Tibial artery (tissue), 4 donors: ENCODE measurements at places on chromosomes 2 and 18.

DNA sequence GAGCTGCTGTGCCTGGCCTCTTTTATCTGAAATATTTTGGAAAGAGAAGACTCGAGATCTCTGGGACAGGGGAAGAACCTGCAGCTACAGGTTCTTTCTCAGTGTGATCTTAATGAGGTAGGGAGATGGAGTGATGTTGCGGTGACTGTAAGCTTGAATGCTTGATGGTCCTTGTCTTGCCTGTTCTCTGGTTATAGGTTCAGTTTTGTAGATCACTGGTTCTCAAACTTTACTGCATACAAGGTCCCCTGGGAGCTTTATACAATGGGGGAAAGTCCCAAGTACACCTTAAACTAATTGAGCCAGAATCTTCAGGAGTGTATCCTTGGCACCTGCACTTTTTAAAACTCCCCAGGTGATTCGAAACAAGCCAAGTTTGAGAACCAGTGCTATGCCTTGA lies 136.7 kb upstream of the CXCR4 start:
- DNase-seq = no peak
- H3K4me1 ChIP-seq = no peaks in the 10 kb centered on the region
- H3K4me3 ChIP-seq = no peak overlapping the region
- no peaks in the 10 kb centered on the region for H3K36me3 ChIP-seq

DNA sequence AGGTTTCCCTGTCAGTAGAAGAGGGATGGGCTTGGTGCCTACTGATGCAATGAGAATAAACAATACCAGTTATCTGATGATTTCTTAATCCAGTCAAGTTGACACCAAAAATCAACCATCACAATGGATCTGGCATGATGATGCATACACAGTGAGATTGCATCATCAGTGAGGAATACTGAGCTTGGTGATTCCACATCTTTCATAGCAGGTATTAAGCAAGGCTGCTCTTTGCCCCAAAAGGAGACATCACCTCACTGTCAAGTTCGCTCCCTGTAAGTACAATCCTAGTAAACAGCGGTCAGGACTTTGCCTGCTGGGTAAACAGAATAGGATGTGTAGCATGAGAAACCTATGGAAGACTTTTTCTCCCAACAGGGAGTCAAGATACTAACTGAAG lies 282.7 kb upstream of the CDH2 start:
- no peak overlapping the region for H3K27ac ChIP-seq
- no peak for DNase-seq
- H3K4me3 ChIP-seq = no peak overlapping the region

- no peak overlapping the region for H3K27ac ChIP-seq
- H3K4me3 ChIP-seq = no peak overlapping the region
- H3K27me3 ChIP-seq = peaks cover 33% of the 10 kb centered on the region
- no peak for DNase-seq
Measured at GRCh38 chr2:238120463-238121298, 17.8 kb upstream of the KLHL30 start.

DNA sequence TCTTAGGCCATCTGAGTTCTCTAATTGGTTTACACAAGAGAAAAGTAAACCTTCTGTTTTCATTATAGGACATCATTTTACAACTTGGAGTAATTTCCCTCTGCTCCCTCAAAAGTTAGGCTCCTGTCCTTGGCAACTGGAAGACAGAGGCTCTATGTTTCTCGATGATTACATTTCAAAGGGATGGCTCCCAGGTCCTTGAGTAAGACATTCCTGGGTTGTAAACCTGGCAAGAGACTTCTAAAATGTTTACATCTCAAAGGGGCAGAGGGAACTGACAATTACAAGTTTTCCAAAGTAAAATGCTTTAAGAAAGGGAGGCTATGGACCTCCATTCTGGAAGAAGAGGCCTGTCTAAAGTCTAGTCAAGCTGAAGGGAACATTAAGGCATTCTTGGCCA lies 268.3 kb upstream of the REG3G start:
- no peaks in the 10 kb centered on the region for H3K4me1 ChIP-seq
- H3K27me3 ChIP-seq = no peaks in the 10 kb centered on the region
- DNase-seq = no peak
- H3K4me3 ChIP-seq = no peak overlapping the region
- H3K27ac ChIP-seq = no peak overlapping the region

- no peaks in the 10 kb centered on the region for H3K4me1 ChIP-seq
- peak overlapping the region; percentile 56 for H3K27ac ChIP-seq
- H3K36me3 ChIP-seq = no peaks in the 10 kb centered on the region
- no peaks in the 10 kb centered on the region for H3K27me3 ChIP-seq
- no peak overlapping the region for H3K4me3 ChIP-seq
Measured at GRCh38 chr2:239882331-239882732, 142.8 kb downstream of the NDUFA10 start.

DNA sequence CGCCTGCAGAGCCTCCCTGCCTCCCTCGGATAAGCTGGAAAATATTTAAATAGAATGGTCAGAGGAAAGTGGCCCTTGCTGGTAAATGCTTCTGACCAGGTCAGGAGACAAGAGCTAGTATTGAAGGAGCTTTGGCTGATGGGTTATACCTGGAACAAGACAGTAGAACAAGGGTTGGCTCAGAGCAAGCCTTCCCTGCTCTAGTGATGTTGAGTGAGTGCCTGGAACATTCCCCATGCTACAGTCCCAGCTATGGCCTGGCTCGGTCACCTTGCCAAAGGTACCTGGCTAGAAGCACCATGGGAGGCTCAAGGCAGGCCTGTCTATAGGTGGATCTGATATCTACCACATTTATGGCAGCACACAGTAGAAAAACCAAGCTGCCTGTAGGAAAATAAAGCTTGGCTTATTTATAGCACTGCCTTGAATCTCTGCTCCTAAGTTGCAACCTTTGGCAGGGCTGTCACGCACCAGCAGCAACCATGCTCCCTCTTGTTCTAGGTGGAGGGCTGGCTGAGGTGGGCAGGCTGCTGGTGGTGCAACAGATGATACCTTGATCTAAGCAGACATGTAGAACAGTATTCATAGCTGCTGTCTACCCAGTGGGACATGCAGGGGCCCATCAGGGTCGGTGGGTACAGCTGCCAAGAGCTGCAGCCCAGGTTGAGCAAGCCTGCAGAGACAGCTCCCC lies 66.7 kb upstream of the BCL2L11 start:
- no peak for DNase-seq
- H3K4me3 ChIP-seq = no peak overlapping the region
- H3K4me1 ChIP-seq = no peaks in the 10 kb centered on the region
- peaks cover 8% of the 10 kb centered on the region for H3K27me3 ChIP-seq
- no peaks in the 10 kb centered on the region for H3K36me3 ChIP-seq

GRCh38 chr2:65658881-65659280 lies 226.5 kb upstream of the SPRED2 start:
- no peaks in the 10 kb centered on the region for H3K4me1 ChIP-seq
- no peaks in the 10 kb centered on the region for H3K36me3 ChIP-seq
- H3K4me3 ChIP-seq = no peak overlapping the region

DNA sequence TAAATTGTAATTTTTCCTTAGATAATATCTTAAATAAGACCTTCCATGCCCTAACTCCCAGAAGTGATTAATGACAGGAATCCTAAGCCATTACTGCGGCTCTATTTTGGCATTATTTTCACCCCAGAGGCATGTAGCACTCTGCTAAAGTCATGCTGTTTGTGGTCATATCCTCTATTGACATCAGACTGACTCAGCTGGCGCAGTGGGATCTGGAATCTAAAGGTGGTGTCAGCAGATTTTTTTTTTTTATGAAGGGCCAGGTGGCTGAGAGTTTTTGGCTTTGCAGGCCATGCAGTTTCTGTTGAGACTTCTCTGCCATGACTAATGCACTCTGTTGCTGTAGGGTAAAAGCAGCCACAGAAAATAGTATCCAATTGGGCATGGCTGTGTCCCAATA lies 64.1 kb upstream of the ACVR1C start:
- no peak overlapping the region for H3K4me3 ChIP-seq
- H3K27me3 ChIP-seq = no peaks in the 10 kb centered on the region
- no peak for DNase-seq

DNA sequence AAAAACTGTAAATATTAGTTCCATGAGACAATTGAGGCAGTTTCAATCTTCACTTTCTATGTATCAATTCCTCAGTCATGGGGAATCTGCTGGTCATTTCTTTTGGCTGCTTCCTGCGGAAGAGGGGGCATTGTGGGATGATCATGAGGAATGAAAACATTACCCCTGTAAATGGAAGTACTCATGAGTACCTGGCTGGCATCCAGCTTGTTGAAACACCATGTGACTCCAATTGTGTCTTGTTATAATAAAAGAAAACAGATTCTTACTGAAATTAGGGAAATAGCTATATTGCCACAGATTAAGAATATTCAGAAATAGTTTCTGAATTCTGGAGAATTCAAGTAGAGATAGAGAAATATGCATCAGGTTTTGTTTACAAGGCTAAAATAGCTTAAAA lies 41.6 kb upstream of the GPR39 start:
- no peak overlapping the region for H3K4me3 ChIP-seq
- H3K27ac ChIP-seq = no peak overlapping the region
- no peaks in the 10 kb centered on the region for H3K4me1 ChIP-seq
- no peaks in the 10 kb centered on the region for H3K27me3 ChIP-seq
- DNase-seq = no peak
- no peaks in the 10 kb centered on the region for H3K36me3 ChIP-seq

DNA sequence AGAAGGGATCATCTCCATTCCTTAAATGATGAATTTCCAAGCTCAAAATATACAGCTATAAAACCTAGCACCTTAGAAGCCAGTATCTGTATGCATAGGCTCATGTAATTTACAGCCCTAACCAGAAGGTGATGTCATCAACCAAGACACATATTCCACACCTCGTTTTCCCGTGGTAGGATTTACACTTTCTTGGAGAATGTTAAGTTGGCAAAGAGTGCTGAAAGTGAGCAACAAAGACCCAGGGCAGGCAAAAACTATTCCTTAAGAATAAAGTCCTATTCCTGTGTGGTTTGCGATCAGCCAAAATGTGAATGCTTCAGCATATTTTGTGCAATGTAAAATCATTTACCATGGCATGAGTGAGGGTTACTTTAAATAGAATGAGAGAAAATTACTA lies 247.1 kb downstream of the OSR1 start:
- no peaks in the 10 kb centered on the region for H3K4me1 ChIP-seq
- H3K27ac ChIP-seq = no peak overlapping the region
- H3K4me3 ChIP-seq = no peak overlapping the region

GRCh38 chr2:190804182-190804795 lies 76.3 kb upstream of the GLS start:
- no peak overlapping the region for H3K27ac ChIP-seq
- no peaks in the 10 kb centered on the region for H3K4me1 ChIP-seq
- no peak for DNase-seq
- H3K4me3 ChIP-seq = no peak overlapping the region

- no peaks in the 10 kb centered on the region for H3K4me1 ChIP-seq
- no peak overlapping the region for H3K27ac ChIP-seq
- no peaks in the 10 kb centered on the region for H3K36me3 ChIP-seq
- H3K27me3 ChIP-seq = no peaks in the 10 kb centered on the region
- DNase-seq = no peak
Measured at GRCh38 chr2:48738806-48739205, 16.7 kb downstream of the LHCGR start.

DNA sequence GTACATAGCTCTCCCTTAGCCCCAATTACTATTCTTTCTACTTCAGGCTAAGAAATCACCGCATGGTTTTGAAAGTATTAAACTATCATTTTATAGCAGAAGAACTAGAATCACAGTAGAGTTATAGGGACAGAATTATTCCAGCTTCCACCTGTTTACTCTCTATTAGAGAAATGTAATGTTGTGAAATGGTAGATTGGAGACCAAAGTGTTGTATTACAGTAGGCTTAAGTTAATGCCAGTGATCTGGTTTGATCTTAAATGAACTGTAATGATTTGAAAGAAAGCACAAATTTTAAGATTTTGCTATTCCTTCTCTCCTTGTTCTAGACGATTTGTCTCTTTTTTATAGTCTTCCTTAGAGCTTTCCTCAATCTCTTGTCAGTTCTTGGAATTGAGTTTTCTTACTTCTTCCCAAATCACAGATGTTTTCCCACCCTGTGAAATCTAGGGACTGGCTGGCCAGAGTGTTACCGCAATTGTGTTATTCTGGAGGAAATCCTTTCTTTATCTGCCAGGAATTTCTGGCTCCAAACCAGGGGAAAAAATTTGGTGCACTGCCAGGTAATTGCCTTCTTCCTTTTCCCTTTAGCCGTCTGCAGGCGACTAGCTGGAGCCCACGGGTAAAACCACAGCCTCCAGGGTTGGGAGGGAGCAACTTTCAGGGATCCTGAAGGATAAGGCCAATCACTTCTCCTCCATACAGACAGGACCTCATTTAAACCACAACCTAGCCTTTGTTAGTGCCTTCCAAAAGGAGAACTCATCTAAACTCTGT lies 51.7 kb downstream of the NOP58 start:
- peak; percentile 63 for DNase-seq
- H3K27ac ChIP-seq = peak overlapping the region; percentile 25
- no peaks in the 10 kb centered on the region for H3K27me3 ChIP-seq
- no peak overlapping the region for H3K4me3 ChIP-seq
- H3K36me3 ChIP-seq = no peaks in the 10 kb centered on the region

GRCh38 chr2:215466097-215466909 lies 30.4 kb upstream of the FN1 start:
- no peak for DNase-seq
- H3K4me1 ChIP-seq = peaks cover 13% of the 10 kb centered on the region

DNA sequence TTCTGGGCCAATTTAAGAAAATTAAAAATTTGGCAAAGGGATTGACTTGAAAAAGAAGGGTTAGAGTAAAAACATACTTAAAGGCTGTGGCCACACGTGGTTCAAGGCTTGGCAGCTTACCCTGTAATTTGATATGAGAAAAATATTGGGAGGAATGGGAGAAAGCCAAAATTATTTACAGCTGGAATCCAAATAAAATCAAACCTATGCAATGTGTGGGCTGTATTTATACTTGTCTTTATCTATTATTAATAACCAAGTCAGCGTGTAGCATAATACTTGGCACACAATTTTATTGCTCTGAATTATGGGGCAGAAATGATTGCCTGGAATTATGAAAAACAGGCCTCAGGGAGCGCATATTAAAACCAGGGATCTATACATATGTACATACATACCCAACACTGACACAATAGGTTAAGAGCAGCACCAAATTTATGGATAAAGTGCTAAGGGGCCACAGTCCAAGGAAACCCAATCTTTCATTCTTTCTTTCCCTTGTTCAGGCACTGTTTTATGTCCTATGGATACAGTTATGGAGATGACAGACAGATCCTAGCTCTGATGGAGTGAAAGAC lies 35.6 kb downstream of the FAM124B start:
- no peaks in the 10 kb centered on the region for H3K36me3 ChIP-seq
- no peak for DNase-seq
- no peaks in the 10 kb centered on the region for H3K27me3 ChIP-seq
- no peaks in the 10 kb centered on the region for H3K4me1 ChIP-seq
- H3K27ac ChIP-seq = no peak overlapping the region

GRCh38 chr2:134146161-134146560 lies 107.7 kb upstream of the MGAT5 start:
- no peaks in the 10 kb centered on the region for H3K27me3 ChIP-seq
- H3K27ac ChIP-seq = no peak overlapping the region
- no peak for DNase-seq

GRCh38 chr2:23069923-23070322 lies 315.1 kb upstream of the KLHL29 start:
- no peak for DNase-seq
- H3K36me3 ChIP-seq = no peaks in the 10 kb centered on the region
- no peaks in the 10 kb centered on the region for H3K4me1 ChIP-seq
- H3K27ac ChIP-seq = no peak overlapping the region
- H3K27me3 ChIP-seq = peaks cover 3% of the 10 kb centered on the region
- H3K4me3 ChIP-seq = no peak overlapping the region
